ENCODE measurements at places on chromosomes 2 and 18.
A peak's percentile ranks its signal among the peaks of the same experiment; 100 is the strongest.

GRCh38 chr2:184113696-184114403 is 484.5 kb upstream of the ZNF804A start:
- DNase-seq: no peak

DNA sequence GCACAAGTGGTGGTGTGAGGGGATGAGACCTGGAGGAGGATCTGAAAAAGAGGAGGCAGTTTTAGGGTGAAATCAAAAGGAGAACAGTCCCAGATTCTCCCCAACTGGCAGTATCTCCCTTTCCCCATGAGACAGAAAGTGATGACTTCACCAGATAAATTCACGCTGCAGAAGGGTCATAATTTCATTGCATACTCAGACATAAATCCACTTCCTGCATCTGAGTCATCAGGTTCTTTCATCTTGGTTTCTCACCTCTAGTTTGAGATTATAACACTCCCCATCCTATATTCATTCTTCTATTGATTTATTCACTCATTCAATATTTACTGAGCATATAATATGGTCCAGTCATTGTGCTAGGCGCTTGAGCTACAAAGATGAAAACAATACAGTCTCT is 64.7 kb downstream of the CCDC148 start:
- no peak for DNase-seq

- peak; percentile 51 for DNase-seq
Observed at GRCh38 chr2:27960237-27960912, 69.8 kb downstream of the BABAM2 start.

DNA sequence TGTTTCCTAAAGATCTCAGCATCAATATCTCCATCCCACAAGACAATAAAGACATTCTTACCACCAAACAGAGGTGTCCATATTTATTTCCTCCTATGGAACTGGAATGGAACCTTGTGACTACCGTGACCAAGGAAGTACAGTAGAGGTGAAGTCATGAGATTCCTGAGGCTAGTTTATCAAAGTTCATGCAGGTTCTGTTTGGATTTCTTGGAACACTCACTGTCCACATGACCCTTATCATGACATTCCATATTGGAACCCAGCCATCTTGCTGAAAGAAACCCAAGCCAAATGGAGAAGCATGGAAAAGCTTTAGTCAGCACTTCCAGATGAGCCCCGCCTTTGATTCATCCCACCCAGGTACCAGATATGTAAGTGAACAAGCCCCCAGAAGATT is 516.0 kb upstream of the POU3F3 start:
- no peak for DNase-seq

DNA sequence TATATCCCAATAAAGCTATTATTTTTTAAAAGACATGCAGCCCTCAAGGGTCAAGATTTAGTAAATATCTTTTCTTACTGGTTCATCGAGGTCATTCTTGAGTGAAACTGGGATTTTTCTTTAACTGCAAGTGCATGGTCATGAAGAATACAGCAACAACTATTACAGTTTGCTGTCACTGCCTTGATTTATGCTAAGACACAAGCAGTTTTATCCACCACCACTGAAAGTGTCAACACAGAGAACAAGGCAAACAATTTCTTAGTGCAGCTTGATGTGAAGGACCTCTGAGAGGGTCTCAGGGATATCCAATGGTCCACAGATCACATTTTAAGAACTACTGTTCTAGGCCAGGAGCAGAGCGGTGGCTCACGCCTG is 12.1 kb downstream of the SP3 start:
- DNase-seq: no peak

DNA sequence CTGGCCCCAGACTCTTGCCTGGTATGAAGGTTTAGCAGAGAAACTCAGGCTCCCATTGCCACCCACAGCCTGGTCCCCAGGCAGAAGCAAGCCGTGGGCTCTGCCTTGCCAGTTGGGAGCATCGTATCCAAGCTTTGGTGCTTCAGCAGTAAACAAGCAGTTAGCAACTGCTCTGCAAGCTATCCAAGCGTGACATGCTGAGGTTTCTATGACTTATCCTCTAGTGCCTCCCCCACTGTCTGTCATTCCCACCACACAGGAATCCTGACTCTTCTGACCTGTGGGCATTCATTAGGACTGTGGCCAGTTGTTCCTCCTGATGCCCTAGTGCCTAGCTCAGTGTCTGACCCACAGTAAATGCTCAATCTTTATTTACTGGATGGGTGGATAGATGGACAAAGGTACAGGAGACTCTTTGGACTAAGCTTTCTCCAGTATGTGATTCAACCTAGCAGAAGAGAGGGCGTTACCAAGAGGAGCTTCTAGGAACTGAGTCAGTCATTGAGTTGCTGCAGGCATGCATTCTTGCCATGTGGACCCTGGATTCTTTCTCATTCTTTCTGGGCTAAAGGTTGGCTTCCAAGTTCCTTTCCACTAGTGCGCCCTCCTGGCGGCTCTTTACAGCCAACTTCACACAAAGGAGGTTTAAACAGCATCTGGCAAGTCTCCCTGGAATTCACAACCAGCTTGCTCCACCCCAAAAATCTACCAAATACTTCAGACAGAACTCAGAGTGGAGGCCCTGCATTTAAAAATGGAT is 40.6 kb upstream of the MRPL19 start:
- no peak for DNase-seq

DNA sequence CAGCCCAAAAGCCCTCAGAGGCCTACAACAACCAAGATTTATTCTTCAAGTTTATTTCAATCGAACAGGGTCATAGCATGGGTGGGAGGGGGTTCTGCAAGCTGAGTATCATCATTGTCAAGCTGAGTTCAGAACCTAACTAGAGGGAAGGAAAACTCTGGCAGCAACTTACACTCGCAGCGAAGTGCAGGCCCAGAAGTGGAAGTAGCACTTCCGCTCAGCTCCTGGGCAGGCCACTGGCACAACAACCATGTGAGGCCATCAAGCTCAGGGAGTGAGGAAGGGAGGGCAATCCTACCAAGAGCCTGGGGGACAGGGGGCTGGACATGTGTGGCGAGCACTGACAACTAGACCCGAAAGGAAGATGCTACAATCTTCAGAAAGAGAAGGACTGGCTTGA is 4.8 kb downstream of the UXS1 start:
- DNase-seq: peak; percentile 52

- no peak for DNase-seq
Observed at GRCh38 chr2:147594038-147594437, 250.8 kb upstream of the ACVR2A start.

DNA sequence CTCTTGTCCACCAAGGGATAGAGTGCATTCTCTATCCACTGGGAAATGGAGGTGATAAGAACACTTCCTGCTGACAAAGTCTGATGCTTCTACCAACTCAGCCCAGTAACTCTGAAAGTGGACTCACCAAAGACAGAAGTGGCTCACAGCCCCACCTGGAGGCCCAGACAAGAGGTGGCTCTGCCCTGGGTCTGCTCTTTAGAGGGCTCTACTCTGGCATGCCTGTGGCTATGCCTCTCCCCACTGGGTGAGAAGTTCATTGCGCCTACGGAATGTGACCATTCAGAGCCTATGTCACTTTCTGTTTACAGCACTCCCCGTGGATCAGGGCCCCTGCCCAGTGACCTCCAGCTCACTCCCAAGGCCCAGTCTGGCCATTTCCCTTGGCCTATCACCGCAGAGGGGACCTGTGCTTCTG is 13.5 kb upstream of the XDH start:
- DNase-seq: no peak

DNA sequence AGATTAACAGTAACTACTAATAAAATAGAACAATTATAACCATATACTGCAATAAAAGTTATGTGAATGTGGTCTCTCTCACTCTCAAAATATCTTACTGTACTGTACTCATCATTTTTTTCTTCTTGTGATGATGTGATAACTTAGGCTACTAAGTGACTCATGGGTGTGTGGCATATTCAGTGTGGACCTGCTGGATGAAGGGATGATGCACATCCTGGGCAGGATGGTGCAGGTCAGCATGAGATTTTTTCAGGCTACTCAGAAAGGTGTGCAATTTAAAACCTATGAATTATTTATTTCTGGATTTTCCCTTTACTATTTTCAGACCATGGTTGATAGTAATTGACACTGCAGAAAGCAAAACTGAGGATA is 90.7 kb downstream of the NCKAP5 start:
- no peak for DNase-seq

DNA sequence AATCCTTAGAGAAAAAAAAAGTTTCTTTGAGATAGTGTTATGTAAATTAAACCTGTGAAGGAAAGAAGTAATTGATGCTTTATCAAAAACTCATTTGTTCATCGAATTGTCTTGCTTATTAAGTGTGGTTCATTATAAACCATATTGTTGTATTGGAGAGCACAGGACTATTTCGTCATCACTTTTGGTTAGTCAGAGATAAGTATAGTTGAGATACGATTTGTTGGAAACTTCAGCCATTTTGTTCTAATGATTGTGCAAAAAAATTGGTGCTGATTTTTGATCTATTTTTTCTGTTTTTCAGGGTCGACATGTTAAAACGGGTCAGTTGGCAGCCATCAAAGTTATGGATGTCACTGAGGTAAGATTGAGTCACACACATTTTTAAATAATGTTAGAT is 92.9 kb downstream of the MAP4K4 start:
- no peak for DNase-seq

DNA sequence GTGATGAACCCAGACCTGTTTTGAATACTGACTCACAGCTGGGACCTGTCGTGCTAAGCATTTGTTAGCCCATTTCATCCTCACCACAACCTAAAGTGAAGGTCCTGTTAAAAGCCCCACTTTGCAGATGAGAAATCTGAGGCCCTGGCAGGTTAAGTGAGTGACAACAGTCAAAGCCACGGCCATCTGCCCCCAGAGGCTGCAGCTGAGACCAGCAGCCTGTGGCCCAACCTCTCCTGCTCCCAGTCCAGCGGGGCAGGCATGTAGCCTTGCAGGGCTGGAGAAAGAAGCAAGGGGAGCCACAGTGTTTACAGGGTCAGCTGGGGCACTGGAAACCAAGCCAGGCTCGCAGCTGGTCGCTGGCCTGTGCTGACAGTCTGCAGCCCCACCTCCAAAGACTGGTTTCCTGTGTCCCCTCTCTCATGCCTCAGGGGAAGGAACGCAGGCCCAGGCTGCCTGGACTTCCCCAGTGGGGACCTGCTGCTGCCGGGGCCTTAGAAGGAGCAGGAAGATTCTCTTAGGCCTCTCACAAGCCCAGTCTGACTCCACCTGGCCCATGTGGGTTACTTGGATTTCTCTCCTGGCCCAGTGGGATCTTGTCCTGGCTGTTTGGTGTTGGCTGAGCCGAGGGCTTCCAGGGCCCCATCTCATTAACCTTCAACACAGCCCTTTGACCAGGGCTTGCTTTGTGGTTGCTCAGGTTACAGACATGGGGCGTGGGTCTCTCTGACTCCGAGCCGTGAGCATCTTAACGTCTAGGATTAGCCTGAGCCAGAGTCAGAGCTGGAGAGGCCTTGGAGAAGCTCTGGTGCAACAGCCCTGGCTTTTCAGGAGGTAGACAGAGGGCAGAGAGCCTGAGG is 1.7 kb downstream of the INPP5D start:
- no peak for DNase-seq

GRCh38 chr18:11511434-11512095 is 97.8 kb upstream of the SLC35G4 start:
- DNase-seq: no peak

- no peak for DNase-seq
Observed at GRCh38 chr2:42762823-42763804, 821 bp downstream of the OXER1 start.

DNA sequence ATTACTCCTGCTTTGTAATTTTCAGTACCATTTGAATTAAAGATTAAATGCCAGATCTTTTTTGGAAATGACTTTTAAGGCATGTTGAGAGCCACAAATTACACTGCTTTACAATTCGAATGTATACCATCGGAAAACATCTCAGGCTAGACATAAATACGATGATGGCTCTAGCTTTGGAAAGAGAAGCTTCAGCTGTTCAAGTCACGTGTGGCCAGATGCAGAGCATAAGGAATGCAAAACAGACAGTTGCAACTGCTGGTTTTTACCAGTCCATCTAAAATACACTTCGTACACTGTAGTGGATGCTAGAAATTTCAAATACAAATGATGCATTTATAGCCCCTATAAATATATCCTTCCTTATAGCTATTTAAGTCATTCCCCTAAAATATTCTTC is 8.0 kb downstream of the ZNF516 start:
- no peak for DNase-seq

DNA sequence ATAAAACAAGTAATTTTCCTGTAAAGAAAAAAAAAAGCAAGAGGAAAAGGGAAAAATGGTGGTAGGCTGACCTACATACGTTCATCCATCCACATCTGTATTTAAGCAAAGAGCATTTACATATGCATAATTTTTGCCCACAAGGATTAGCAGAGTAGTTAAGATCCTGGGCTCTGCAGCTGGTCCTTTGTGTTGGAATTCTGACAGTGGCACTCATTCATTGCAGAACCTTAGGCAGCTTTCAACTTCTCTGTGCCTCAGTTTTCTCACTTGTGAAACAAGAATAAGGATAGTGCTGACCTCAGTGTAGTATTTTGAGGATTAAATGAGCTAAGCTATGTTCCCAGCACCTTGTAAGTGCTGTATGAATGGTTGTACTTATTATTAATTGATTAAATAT is 211.3 kb downstream of the ARL4C start:
- DNase-seq: no peak

- peak; percentile 79 for DNase-seq
Observed at GRCh38 chr2:119753041-119753929, 6.4 kb upstream of the PTPN4 start.

- no peak for DNase-seq
Observed at GRCh38 chr18:11034884-11035283, 114.5 kb downstream of the PIEZO2 start.

- DNase-seq: no peak
Observed at GRCh38 chr2:34162231-34162630, 563.1 kb upstream of the FAM98A start.

- DNase-seq: no peak
Observed at GRCh38 chr18:11339188-11339775, 189.9 kb upstream of the PIEZO2 start.

DNA sequence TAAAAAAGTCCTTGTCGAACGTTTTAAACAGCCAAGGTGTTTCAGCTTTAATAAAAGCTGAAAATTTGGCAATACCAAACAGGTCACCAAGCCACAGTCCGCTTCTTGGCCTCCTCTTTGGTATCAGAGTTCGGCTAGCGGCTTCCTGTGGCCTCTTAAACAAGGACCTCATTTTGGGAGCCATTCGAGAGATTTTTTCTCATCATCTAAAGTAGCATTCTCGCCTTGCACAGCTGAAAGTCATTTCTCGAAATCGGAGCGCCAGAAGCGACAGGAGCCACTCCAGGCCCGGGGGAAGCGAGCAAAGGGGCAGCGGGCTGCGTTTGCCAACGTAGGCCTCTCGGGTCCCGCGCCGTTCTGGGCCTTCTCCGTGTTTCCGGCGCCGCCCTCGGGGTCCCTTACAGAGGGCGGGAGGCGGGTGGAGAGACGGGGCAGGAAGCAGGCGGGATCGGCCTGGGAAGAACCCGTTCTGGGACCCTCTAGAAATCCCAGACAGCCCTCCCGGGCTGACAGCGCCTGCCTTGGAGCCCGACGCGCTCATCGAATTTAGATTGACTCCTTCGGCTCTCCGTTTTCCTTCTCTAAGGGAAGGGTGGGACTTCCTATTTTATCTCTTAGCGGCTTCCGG is 522 bp upstream of the ZNF407 start:
- DNase-seq: peak; percentile 83

DNA sequence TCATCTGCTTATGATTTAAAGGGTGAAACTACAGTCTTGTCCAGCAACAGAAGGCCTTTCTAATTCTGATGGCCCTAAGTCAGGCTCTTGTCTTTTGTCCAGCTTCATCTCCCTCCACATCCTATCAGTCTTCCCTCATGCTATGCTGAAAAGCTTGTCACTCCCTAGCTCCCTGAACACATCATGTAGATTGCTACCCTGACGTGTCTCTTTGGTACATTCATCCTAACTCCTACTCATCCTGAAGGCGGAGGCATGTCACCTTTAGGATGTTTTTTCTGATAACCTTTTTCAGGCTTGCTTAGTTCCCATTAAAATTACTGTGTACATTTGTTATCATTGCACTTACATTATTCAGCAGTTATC is 78.4 kb upstream of the ARL5A start:
- peak; percentile 39 for DNase-seq
